Activated CD4-positive, alpha-beta memory T cell treated with anti-CD3 and anti-CD28 coated beads for 36 hours (primary cell): ENCODE measurements at places on chromosomes 3 and 15. TPM values are rescaled to one million over a fixed set of nuclear protein-coding genes. Genes with fewer than 3 reads are reported as not detected.

GRCh38 chr3:130901463-130902204 is 7.8 kb downstream of the ATP2C1 start:
- H3K27me3 ChIP-seq = no peaks in the 10 kb centered on the region
- no peak for DNase-seq
- H3K4me3 ChIP-seq = no peak overlapping the region

The CNTN6 gene
- not detected for total RNA-seq

DNA sequence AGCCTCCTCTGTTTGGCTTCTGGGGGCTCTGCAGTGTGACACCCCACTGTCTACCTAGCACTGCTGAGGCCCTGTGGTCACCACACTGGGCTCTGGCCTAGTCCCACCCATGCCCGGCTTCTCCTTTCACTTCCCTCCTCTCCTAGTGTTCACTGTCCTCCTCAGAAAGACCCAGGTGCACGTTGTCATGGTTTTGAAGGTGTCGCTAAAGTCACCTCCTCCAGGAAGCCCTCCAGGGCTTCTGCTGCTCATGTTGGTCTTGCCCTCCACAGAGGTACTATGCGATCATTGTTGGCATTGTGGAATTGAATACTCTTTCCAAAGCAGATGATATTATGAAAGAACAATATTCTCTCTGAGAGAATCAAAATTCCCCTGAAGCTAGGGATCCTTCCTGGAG is 163.5 kb downstream of the GABRG3 start:
- no peaks in the 10 kb centered on the region for H3K27me3 ChIP-seq
- H3K4me3 ChIP-seq = no peak overlapping the region
- no peak for DNase-seq

DNA sequence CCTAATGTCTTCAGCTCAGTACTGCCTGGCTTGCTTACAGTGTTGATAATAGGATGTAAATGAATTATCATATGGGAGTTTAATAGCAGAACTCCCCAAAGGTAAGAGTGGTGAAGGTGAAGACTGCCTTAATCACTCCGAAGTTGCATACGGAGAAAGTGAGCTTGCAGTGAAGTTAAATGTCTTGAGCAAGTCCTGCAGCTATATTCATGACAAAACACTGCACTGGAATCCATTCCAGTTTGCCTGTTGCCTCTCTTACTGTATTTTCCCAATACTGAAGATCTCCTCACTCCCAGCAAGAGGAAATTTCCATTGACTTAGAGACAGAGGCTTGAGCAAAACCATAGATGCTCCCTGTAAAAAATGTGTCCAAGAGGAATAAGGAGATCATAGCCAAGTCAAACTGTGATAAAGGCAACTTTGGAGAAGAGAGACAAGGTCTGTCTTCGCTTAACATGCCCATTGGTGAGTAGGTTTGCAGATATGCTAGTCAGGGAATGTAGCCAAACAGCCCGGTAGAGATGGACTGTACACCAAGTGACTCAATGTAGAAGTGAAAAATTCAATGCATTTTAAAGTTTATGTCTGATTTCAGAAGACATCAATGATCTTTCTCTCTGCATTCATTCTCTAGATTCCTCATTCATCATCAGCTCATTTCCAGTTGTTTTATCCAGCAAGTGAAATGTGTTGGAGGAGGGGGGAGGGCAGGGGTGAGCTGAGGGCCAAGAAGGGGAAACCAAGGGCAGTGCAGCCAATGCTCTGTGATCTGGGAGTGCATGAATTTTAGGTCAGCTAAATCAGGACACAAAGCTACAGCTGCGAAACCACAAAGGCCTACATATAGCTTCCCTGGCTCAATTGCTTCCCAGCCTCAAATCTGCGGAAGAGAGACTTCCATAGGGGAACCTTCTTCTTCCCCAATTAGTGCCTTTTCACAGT is 667.1 kb upstream of the NR2F2 start:
- H3K4me3 ChIP-seq = no peak overlapping the region
- no peaks in the 10 kb centered on the region for H3K4me1 ChIP-seq
- no peaks in the 10 kb centered on the region for H3K36me3 ChIP-seq
- no peaks in the 10 kb centered on the region for H3K27me3 ChIP-seq
- H3K27ac ChIP-seq = no peak overlapping the region

DNA sequence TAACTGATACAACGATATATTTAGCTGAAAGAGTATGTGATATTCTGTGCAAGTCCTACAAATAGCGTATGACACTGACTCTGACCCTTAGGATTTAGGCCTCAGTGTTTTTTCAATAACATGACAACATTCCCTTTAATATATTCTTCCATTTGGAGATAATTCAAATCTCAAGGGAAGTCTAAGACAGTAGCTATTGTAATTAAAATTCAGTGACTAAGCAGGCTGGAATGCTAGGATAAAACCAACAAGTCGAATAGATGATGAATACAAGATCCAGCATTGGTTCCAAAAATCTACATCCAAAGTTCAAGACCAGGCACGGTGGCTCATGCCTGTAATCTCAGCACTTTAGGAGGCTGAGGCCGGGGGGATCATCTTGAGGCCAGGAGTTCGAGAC is 56.2 kb downstream of the QTRT2 start:
- H3K4me1 ChIP-seq = no peaks in the 10 kb centered on the region
- no peak for DNase-seq
- H3K36me3 ChIP-seq = no peaks in the 10 kb centered on the region
- no peak overlapping the region for H3K27ac ChIP-seq
- H3K4me3 ChIP-seq = no peak overlapping the region

The TIMP4 gene
- 0.36 TPM for total RNA-seq

DNA sequence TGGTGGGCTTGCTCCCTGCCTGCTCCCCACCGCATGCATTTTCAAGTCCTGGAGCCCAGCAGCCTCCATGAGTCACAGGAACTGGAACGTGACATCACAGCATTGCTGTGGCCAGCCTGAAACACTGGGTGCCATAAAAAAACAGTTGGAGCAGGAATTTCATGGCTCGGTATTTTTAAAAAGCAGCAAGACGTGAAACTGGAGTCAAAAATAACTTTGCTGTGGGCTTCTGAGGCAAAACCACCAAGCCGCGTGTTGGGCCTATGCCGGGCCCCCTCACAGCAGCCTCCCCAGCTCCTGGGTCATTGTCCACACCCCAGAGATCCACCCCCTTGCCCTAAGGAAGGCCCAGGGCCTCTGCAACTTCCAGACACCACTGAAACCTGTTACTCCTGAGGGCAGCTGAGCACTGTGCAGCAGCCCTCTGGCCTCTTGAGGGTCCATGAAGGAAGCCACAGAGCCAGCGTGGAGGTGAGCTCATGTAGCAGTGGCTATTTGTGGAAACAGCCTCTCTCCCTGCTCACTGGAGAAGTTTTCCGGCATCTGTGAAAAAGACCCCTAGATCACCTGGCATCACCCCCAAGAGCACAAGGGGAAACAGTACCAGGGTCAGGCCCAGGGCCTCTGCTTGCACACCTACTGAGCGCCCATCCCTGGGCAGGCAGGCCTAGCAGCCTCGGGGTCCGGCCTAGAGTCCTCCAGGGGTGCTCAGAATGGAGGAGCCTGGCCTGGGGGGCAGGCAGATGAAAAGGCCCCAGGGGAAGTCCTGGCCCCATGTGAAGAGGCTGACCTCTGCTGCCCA is 34.0 kb upstream of the DUSP7 start:
- H3K27me3 ChIP-seq = no peaks in the 10 kb centered on the region
- H3K27ac ChIP-seq = no peak overlapping the region
- DNase-seq = no peak
- H3K4me1 ChIP-seq = peaks cover 19% of the 10 kb centered on the region
- H3K4me3 ChIP-seq = no peak overlapping the region

The SH2D7 gene
- total RNA-seq = not detected

The DUOXA2 gene
- total RNA-seq = not detected

DNA sequence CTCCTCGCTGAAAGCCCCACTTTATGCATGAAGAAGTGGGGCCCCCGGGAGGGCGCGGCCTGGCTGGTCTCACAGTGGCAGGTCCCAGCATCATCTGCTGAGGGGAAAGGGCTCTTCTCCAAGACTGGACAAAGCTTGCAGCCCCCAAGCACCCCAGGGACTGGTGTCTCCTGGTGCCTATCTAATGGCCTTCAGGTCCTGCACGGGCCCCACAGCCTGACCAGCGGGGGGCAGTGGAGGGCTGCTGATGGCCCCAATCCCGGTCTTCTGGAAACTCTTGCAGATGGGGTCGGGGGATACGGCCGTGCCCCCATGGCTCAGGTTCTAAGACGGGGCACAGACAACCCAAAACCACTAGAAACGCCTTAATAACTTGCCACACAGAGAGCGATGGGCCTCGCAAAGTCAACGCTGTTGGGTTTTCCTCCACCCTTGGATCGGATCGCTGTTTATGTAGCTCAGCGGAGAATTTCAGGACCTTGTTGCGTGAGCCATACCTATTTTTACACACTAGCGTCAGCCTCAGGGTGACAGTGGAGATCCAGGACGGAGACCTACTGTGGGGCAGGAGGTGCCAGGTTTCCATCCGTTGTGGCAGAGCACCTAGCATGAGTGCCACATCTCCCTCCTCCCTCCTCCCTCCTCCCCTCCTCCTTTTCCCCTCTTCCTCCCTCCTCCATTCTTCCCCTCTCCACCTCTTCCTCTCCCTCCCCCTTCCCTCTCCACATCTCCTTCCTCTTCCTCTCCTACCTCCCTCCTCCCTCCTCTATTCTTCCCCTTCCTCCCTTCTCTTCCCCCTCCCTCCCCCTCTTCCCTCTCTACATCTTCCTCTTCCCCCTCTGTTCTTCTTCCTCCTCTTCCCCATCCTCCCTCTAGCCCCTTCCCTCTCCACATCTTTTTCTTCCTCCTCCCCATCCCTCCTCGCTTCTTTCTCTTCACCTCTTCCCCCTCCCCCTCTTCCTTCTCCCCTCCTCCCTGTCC is 79.3 kb upstream of the ALDH1L1 start:
- DNase-seq = peak; percentile 45
- no peak overlapping the region for H3K4me3 ChIP-seq
- H3K27me3 ChIP-seq = peaks cover 17% of the 10 kb centered on the region
- no peak overlapping the region for H3K27ac ChIP-seq
- H3K36me3 ChIP-seq = no peaks in the 10 kb centered on the region

DNA sequence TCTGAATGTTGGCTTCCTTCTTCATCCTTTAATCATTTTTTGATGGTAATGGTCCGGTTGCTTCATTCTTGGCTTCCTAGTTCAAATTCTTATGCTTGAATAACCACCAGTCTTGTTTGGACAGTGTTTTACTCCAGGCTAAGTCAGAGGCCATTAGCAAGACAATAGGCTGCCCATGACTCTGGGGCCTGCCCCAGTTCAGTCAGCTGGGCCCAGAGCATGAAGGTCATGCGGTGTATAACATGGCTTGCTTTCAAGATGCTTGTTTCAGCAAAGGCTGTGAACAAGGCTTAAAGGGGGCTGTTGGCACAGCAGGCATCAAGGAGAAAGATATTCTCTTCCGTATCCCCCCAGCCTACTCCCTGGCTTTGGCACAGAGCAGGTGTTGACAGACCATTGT is 13.7 kb downstream of the TM4SF18 start:
- H3K4me3 ChIP-seq = no peak overlapping the region
- H3K27me3 ChIP-seq = peaks cover 8% of the 10 kb centered on the region

- no peak overlapping the region for H3K4me3 ChIP-seq
- no peak for DNase-seq
- no peak overlapping the region for H3K27ac ChIP-seq
- H3K36me3 ChIP-seq = no peaks in the 10 kb centered on the region
- no peaks in the 10 kb centered on the region for H3K4me1 ChIP-seq
Observed at GRCh38 chr15:80590761-80591355, 104.3 kb upstream of the ABHD17C start.

DNA sequence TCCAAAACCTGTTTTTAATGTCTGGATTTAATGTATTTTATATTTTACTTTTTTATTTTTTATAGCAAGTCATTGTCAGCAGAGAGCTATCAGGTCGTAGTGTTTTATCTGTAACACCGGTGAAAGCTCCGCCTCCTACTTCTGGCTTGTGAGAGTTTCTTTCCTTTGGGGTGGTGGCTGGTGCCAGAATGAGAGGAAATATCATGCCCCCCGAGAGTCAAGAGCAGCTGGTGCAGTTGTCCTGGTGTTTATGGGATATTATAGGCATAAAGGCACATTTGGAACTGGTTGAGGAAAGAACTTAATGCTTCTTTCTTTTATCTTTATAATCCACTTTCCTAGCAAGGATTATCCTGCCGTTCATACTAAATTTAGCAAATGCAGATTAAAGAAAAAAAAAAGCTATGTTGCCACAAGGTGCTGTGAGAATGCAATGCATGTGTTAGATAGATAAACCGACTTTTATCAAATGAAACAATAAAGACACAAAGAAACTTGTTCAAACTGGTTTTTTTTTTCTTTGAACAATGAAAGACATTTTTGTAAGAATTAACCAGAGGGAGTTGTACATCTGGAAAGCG is 260.1 kb upstream of the PLSCR5 start:
- H3K27me3 ChIP-seq = no peaks in the 10 kb centered on the region
- no peaks in the 10 kb centered on the region for H3K4me1 ChIP-seq
- H3K27ac ChIP-seq = no peak overlapping the region
- no peak for DNase-seq
- no peak overlapping the region for H3K4me3 ChIP-seq

GRCh38 chr3:1469248-1469647 is 376.4 kb downstream of the CNTN6 start:
- H3K27ac ChIP-seq = no peak overlapping the region
- H3K36me3 ChIP-seq = no peaks in the 10 kb centered on the region
- DNase-seq = no peak
- no peaks in the 10 kb centered on the region for H3K27me3 ChIP-seq
- H3K4me3 ChIP-seq = no peak overlapping the region

DNA sequence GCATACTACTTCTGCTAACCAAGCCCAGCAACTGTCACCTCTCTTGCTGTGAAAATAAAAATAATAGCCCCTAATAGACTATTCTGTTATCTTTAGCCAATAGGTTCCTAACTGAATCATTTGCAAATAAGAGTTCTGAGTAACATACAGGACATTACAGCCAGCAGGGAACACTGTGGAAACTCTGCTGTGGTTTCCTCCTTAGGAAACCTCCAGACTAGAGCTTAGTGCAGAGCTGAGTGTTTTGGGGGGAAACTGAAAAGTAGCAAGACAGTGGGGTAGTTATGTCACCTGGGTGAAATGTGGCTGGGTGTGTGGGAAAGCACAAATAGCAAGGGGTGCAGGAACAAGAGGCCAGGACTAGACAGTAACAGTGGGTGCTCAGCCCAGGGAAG is 32.4 kb downstream of the DZIP1L start:
- no peak overlapping the region for H3K27ac ChIP-seq
- H3K27me3 ChIP-seq = no peaks in the 10 kb centered on the region
- no peak for DNase-seq
- H3K4me1 ChIP-seq = peaks cover 28% of the 10 kb centered on the region
